ENCODE measurements at places on chromosomes 5 and 9.

DNA sequence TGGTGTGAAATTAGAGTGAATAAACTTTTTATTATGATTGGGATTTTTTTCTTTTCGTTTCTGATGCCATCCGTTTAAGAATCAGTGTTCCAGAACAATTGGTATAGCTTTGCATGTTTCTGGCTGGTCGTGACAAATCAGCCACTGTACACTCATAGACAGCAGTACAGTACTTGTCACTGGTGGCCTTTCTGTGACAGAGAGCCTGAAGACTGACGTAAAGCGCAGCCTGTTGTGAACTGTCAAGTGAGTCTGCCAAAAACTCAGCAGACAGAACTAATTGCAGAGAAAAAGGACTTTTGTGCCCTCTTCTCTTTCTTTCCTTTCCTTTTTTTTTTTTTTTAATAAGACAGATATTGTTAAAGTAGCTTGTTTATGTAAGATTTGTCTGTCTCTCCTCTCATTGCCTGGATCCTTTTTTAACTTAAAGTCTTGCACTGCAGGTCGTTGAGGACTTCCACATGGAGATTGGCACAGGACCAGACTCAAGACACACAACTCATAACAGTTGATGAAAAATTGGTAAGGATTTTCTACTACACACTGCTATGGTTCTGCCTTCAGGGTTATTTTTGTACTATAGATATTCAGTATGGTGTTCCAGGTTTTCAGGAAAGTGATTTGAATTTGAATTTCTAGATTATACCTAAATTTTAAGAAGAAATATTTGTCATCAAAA, 42.7 kb downstream of the NDUFS4 start:
- no peaks in the 10 kb centered on the region for H3K36me3 ChIP-seq
- no peak for DNase-seq
- no peaks in the 10 kb centered on the region for H3K27me3 ChIP-seq
- no peak overlapping the region for H3K27ac ChIP-seq
- no peaks in the 10 kb centered on the region for H3K4me1 ChIP-seq

GRCh38 chr5:138391859-138392386, 39.4 kb downstream of the KDM3B start:
- no peaks in the 10 kb centered on the region for H3K4me1 ChIP-seq
- peaks cover 6% of the 10 kb centered on the region for H3K36me3 ChIP-seq
- H3K27ac ChIP-seq = no peak overlapping the region
- H3K27me3 ChIP-seq = no peaks in the 10 kb centered on the region
- no peak for DNase-seq

GRCh38 chr5:119131530-119132304, 60.8 kb downstream of the DMXL1 start:
- no peak for DNase-seq
- no peaks in the 10 kb centered on the region for H3K4me1 ChIP-seq
- no peaks in the 10 kb centered on the region for H3K27me3 ChIP-seq

- no peak for DNase-seq
- H3K27me3 ChIP-seq = no peaks in the 10 kb centered on the region
- H3K27ac ChIP-seq = no peak overlapping the region
- no peak overlapping the region for H3K4me3 ChIP-seq
- no peaks in the 10 kb centered on the region for H3K36me3 ChIP-seq
- no peaks in the 10 kb centered on the region for H3K4me1 ChIP-seq
Measured at GRCh38 chr5:17847286-17847685, 213.0 kb downstream of the TAF11L14 start.

DNA sequence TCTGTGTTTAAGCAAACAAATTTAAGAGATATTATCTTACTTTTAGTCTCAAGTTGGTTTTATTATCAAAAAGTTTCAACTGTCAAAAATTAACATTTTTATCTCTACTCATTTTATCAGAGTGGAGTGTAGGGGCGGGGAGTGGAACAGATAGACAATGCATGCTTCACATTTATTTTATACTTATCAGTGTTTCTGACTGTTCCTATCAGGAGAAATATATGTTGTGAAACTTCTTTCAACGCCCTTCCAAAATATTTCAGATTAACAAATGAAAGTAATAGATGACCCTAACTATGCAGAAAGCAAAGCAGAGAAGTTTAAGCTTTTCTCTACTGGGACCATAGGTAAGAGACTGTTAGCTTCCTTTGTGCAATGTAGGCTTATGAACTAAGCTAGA, 44.9 kb upstream of the MAST4 start:
- no peaks in the 10 kb centered on the region for H3K4me1 ChIP-seq
- H3K4me3 ChIP-seq = no peak overlapping the region
- no peaks in the 10 kb centered on the region for H3K27me3 ChIP-seq
- DNase-seq = peak; percentile 82
- H3K27ac ChIP-seq = no peak overlapping the region

Data from mesendoderm (in vitro differentiated cells).